ENCODE measurements at places on chromosomes 2 and 18.

- no peak overlapping the region for H3K4me3 ChIP-seq
- H3K36me3 ChIP-seq, result no peaks in the 10 kb centered on the region
- H3K27me3 ChIP-seq, result no peaks in the 10 kb centered on the region
- no peaks in the 10 kb centered on the region for H3K4me1 ChIP-seq
- H3K27ac ChIP-seq, result no peak overlapping the region
Measured at GRCh38 chr2:99899882-99900281, 242.5 kb downstream of the AFF3 start.

- no peak overlapping the region for H3K27ac ChIP-seq
- no peaks in the 10 kb centered on the region for H3K27me3 ChIP-seq
- peaks cover 18% of the 10 kb centered on the region for H3K4me1 ChIP-seq
- no peaks in the 10 kb centered on the region for H3K36me3 ChIP-seq
- H3K4me3 ChIP-seq, result no peak overlapping the region
- no peak for DNase-seq
Measured at GRCh38 chr18:75261430-75262223, 51.0 kb downstream of the TSHZ1 start.

DNA sequence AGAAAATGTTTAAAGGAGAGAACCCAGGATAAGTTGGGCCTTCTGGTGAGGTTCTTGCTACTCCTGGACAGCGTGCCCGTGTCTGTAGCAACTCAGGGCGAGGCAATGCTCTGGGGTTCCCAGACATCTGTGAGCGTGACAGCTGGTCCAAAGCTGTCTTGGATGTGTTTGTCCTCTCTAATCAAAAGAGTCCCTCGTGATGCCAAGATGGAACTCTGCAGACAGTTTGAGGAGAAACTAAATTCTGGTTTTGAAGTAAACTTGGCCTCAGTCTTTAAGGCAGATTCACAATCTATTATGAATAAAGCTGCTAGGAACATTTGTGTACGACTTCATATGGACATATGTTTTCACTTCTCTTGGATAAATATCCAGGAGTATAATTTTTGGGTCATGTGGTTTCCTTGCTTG lies 47.3 kb downstream of the TMEM17 start:
- no peak for DNase-seq
- H3K4me1 ChIP-seq, result peaks cover 33% of the 10 kb centered on the region
- H3K36me3 ChIP-seq, result no peaks in the 10 kb centered on the region
- H3K27ac ChIP-seq, result peak overlapping the region; percentile 79
- H3K4me3 ChIP-seq, result no peak overlapping the region

GRCh38 chr2:158826965-158827364 lies 31.8 kb downstream of the DAPL1 start:
- no peaks in the 10 kb centered on the region for H3K4me1 ChIP-seq
- H3K36me3 ChIP-seq, result no peaks in the 10 kb centered on the region

GRCh38 chr2:224085246-224085645 lies 46.2 kb upstream of the SERPINE2 start:
- no peaks in the 10 kb centered on the region for H3K36me3 ChIP-seq
- peak overlapping the region; percentile 25 for H3K27ac ChIP-seq
- no peak overlapping the region for H3K4me3 ChIP-seq
- DNase-seq, result no peak

DNA sequence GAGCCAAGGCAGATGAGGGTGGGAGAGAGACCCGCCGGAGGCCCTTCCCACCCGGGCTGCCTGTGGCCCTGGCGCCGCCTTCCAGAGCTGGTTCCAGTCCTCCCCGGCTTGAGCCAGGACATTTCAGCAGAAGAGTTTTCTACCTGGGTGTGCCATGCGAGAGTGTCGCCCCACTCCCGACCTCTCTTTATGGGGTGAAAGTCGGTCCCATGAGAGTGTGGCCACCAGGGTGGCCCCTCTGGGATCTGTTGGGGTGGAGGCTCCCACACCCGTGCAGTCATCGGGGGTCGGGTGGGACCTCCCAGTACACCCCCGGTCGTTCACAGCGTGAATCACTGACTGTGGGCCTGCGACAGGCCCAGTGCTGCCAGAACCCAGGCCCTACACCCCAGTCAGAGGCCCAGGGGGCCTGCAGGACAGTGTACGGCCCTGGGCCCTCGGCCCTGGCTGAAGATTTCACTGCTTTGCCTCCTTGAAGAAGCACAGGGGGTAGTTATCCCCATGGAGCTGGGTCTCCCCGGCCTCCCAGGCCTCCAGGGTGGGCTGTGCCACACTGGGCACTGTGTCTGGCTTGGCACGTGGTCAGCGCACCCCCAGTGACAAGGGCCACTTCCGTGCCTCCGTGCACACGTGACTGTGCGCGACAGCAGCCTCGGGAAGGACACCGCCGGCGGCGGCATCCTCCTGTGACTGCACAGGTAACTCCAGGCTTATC lies 5.9 kb downstream of the NFATC1 start:
- DNase-seq, result no peak
- H3K36me3 ChIP-seq, result no peaks in the 10 kb centered on the region
- H3K27ac ChIP-seq, result no peak overlapping the region
- no peak overlapping the region for H3K4me3 ChIP-seq
- H3K27me3 ChIP-seq, result no peaks in the 10 kb centered on the region
- peaks cover 48% of the 10 kb centered on the region for H3K4me1 ChIP-seq

DNA sequence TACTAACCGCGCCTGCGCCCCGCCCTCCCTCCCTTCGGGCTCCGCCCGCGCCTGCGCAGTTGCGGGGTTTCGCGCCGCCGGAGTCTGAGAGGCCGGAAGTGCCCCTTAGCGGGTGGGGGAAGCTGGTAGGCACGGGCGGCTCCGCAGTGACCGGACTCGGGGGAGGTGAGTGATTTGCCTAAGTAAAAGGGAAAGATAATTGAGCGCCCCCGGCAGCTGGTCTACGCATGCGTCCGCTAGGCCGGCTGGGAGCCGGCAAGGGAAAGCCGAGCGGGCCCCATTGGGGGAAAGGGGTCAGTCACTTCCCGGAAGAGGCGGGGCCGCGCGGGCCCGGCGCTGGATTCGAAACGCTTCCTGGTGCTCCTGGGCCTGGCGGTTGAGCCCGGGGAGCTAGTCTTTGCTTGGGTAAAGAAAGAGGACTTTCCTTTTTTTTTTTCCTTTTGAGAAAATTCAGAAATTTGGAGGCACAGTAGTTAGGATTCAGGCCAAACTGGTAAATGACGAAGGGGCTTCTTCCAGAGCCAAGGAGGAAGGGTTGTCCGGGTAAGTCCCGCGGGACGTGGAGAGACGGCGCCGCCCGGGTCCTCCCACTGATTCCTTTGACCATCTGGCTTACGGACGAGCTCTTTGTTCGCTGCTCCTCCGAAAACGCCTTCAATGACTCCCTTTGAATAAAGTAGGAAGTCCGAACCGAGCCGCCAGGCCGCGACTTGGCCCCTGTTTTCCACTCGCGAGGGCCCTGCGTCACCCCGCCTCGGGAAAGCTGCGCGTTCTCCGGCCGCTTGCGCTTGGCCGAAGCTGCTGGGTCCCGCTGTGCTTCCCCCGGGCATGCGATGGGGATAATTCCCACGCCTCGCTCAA lies at the start of the genes GEN1 and SMC6:
Gene GEN1, plus strand, starts transcription at position 336 of the 861 bp plus-strand sequence. CDS start 5,806 bp downstream, outside the sequence.
Gene SMC6, minus strand, starts transcription at position 8 of the 861 bp plus-strand sequence. CDS start 7,864 bp downstream, outside the sequence.
- peaks cover 25% of the 10 kb centered on the region for H3K4me1 ChIP-seq
- peak within 1 kb of the TSS; percentile 95 for H3K27ac ChIP-seq
- DNase-seq, result peak; percentile 93
- peak within 1 kb of the TSS; percentile 75 for H3K4me3 ChIP-seq

DNA sequence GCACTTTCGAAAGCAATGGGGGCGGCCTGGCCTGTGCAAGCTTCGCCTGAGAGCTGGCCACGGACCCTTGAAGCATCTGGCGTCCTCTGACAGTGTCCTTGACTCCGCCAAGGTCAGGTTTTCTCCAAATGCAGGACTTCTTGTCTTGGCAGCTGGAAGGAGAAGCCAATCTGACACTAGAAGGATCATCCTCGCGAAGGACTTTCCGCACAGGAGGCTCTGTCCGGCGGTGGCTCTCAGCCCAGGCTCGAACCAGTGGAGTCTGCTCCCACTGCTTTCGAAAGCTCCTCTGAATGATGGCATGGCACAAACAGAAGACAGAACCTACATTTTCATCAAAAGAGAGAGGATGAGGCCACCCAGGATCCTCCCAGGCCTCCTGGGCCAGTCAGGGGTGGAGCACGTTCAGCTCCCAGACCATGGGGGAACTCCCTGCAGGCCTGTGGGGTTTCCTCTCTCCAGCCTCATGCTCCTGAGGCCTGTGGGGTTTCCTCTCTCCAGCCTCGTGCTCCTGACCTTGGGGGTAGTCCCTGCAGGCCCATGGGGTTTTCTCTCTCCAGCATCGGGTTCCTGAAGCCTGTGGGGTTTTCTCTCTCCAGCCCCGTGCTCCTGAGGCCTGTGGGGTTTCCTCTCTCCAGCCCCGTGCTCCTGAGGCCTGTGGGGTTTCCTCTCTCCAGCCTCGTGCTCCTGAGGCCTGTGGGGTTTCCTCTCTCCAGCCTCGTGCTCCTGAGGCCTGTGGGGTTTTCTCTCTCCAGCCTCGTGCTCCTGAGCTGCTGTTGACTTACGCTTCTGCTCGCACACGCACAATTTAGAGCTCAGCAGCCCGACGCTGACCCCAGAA lies 396.5 kb upstream of the SALL3 start:
- peak; percentile 70 for DNase-seq
- H3K4me1 ChIP-seq, result no peaks in the 10 kb centered on the region
- no peak overlapping the region for H3K27ac ChIP-seq
- H3K36me3 ChIP-seq, result no peaks in the 10 kb centered on the region
- H3K27me3 ChIP-seq, result no peaks in the 10 kb centered on the region

- no peaks in the 10 kb centered on the region for H3K4me1 ChIP-seq
- no peak overlapping the region for H3K27ac ChIP-seq
- no peaks in the 10 kb centered on the region for H3K36me3 ChIP-seq
- DNase-seq, result no peak
- no peaks in the 10 kb centered on the region for H3K27me3 ChIP-seq
Measured at GRCh38 chr2:190705280-190705679, 56.4 kb downstream of the NAB1 start.

DNA sequence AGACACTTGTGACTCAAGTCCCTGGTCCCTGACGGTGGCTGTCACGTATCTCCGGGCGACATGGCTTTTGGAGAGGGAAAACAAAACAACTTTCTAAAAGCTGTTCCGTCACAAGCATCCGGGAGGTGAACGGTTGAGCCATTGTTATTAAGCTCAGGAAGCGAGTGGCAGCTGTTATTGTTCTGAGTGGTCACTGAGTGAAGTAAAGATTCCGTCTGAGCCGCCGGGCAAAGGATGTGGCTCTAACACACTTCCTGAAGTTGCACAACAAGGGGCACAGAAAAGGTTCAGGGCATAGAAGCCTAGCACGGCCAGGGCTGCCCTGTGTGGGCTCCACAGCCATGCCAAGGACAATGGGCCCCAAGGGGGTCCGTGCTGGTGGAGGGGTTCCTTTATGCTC lies 24.3 kb downstream of the INPP5D start:
- H3K4me3 ChIP-seq, result no peak overlapping the region
- H3K27ac ChIP-seq, result peak overlapping the region; percentile 64
- no peaks in the 10 kb centered on the region for H3K27me3 ChIP-seq
- H3K36me3 ChIP-seq, result no peaks in the 10 kb centered on the region

- no peak overlapping the region for H3K27ac ChIP-seq
- H3K36me3 ChIP-seq, result no peaks in the 10 kb centered on the region
Measured at GRCh38 chr2:170566138-170566537, 149.0 kb upstream of the SP5 start.

GRCh38 chr2:205858881-205859441 lies 176.7 kb downstream of the NRP2 start:
- H3K27ac ChIP-seq, result no peak overlapping the region
- H3K27me3 ChIP-seq, result no peaks in the 10 kb centered on the region
- no peaks in the 10 kb centered on the region for H3K36me3 ChIP-seq
- no peak overlapping the region for H3K4me3 ChIP-seq

GRCh38 chr2:127302168-127302567 lies 8.2 kb upstream of the ERCC3 start:
- no peak for DNase-seq
- no peaks in the 10 kb centered on the region for H3K36me3 ChIP-seq
- H3K27me3 ChIP-seq, result no peaks in the 10 kb centered on the region
- H3K4me3 ChIP-seq, result no peak overlapping the region
- no peaks in the 10 kb centered on the region for H3K4me1 ChIP-seq

DNA sequence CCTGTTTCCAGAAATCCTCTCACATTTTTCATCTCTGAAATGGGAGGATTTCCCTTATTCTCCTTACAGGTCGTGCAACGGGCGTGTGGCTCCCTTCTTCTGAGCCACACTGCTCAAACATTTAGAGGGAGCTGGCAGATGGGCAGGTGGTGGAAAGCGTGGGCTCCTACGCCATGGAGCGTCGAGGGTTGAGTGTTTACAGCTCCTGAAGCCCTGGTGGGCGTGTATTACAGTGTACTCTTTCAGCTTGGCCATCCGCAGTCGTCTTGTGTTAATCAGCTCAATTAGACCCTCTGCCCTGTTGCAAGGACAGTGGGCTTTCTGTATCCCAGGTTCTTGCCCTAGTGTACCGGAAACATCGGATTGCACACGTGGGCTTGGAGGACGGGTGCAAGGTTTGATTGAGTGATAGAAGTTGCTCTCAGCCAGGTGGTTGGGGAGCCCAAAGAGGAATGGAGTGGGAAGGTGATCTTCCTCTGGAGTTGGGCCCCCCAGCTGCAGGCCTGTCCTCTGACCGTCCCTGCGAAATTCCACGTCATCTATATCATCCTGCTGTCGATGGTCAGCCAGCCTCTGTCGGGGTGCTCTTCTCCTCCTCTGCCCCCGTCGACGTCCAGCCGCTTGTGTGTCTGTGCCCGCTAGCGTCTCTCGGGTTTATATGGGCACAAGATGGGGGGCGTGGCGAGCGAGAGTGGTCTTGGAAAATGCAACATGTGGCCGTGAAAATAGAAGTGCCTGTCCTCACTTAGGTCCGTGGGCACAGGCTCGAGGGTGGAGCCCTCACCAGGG lies 120.3 kb upstream of the DSEL start:
- no peaks in the 10 kb centered on the region for H3K27me3 ChIP-seq
- no peak overlapping the region for H3K27ac ChIP-seq
- no peak for DNase-seq
- no peaks in the 10 kb centered on the region for H3K36me3 ChIP-seq
- no peaks in the 10 kb centered on the region for H3K4me1 ChIP-seq

GRCh38 chr2:213991453-213992108 lies 419.3 kb upstream of the VWC2L start:
- no peaks in the 10 kb centered on the region for H3K27me3 ChIP-seq
- H3K27ac ChIP-seq, result no peak overlapping the region
- H3K4me3 ChIP-seq, result no peak overlapping the region
- no peak for DNase-seq

- H3K36me3 ChIP-seq, result no peaks in the 10 kb centered on the region
- no peaks in the 10 kb centered on the region for H3K27me3 ChIP-seq
- DNase-seq, result peak; percentile 77
- no peak overlapping the region for H3K4me3 ChIP-seq
- peak overlapping the region; percentile 32 for H3K27ac ChIP-seq
Measured at GRCh38 chr2:64354857-64355680, 98.9 kb upstream of the LGALSL start.

DNA sequence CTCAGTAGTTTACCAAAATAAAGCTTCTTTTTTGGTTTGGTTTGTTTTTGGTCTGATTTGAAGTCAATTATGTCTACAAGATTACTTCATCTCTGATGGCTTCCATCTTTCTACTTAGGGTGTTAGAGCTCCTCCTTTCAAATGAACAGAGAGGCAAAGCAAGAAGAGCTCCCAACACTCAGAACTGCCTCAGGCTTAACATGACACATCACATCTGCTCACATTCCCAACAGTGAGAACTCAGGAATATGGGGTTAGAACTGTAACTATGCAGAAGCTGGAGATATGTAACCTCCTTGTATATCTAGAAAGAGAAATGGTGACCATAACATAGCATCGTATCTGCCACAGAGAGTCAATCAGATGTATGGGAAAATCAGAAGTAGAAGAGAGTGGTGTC lies 11.4 kb upstream of the LRATD1 start:
- no peak overlapping the region for H3K27ac ChIP-seq
- no peak overlapping the region for H3K4me3 ChIP-seq
- H3K27me3 ChIP-seq, result no peaks in the 10 kb centered on the region
- H3K4me1 ChIP-seq, result no peaks in the 10 kb centered on the region
